ENCODE measurements at places on chromosomes 5 and 9.

DNA sequence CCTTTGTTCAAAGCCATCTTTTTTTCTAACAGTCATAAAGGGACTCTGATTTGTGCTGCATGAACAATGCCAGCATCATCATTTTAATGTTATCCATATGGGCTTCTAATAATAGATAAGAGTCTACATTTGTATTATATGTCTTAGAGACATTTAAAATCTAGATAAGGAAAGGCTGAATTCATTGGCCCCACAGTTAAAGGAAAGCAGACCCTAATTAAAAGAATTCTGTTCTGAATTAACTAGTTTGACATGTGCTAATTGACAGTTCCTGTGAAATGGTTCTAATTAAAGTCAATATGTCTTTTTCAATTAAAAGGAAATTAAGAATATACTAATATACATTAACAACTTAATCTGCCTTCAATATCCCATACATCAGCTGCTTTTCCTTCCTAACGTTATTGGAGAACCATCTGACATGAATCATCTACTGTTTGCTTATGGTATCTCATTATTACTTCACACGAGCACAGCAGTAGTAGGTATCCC, 104.7 kb downstream of the NR2F1-AS1 start:
- no peak for DNase-seq

DNA sequence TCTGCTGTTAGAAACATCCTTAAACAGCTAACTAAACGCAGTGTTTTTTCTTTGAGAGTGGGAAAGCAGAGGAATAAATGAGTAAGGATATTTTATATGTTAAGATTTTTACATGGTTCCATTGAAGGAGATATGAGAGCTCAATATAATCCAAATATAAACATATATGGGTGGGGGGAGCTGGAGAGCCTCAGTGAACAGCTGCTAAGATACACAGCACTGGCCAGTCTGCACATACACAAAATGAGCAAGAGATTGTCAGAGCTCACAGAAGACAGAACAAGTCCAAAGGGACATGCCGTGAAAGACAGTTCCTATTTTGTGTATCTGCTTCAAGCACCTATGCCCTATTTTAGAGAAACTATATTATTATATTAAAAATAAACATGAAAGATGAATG, 46.9 kb downstream of the CLINT1 start:
- no peak for DNase-seq

DNA sequence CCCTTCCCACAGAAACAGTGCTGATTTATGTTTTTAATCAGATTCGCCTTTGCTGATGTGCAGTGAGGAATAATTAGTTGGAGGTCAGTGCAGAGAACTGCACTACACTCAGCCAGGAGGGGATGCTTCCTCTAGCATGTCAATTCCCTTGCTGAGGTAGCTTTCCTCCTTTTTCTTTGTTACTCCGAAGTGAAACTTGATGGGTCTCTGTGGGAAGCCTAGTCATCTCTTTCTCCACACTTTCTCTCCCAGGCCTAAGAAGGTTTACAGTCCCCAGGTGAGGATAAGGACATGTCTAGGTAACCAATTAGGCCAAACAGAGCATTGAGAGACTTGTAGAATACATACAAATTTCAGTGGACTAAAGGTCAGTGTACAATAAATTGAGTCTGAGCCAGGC, 461.8 kb downstream of the KIF4B start:
- DNase-seq = no peak

DNA sequence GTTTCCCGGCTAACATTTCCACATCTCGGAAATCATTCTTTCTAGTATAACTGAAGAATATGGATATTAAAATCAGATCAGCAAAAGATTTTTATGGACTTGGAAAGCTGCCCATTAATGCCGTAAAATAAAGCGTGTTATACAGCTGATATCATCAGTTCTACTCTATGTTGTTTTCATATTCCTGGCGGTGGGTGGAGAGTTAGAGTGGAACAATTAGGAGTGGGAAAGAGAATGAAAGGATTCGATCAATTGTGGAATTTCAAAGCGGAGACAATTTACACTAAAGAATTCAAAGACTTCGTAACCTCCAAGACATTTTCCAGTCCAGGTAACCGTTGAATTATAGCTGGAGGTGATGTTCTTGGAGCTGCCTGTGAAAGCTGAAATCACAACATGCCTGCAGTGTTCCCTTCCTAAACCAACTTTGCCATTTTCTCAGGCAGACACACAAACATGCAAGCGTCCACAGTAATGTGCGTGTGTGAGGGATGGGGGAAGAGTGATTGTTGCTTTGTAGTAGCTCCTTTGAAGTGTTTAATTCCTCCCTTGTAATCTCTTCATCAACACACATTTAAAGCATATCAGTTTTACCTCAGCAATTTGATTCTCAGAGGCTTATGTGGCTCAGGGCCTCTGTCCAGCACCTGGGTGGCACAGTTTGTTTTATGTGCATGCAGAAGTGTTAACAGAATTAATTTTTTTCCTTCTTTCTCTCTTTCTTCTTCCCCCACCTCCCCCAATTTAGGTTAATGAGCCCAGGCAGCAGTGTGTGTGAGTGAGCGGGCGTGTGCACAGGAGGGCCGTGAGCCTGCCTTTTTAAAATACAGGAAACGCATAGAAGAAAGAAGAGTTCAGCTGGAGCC, 544.1 kb downstream of the RAB3C start:
- no peak for DNase-seq

DNA sequence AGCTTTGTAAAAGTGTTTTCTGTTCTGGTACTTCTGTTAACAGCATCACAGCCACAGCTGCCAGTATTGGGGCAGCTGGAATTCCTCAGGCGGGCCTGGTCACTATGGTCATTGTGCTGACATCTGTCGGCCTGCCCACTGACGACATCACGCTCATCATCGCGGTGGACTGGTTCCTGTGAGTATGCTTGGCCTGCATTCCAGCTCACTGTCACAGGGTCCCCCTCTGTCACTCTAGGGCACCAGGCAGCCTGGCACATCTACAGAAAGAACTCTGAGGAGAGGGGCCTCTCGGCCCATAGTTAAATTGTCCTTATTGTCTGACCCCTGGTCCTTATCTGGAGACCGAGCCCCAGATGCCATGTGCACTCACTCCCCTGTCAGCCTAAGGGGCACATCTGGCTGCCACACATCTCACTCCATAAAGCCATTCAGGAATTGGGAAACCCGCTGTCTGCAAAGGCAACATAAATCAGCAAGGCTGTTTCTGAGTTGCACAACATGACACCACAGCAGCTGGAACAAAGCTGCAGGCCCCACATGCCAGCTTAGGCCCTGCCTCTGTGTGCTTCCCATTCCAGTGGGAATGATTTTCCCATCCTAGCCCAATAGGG, 77.5 kb downstream of the SLC1A3 start:
- DNase-seq = peak; percentile 41

GRCh38 chr9:21788752-21789151, 13.7 kb upstream of the MTAP start:
- no peak for DNase-seq

DNA sequence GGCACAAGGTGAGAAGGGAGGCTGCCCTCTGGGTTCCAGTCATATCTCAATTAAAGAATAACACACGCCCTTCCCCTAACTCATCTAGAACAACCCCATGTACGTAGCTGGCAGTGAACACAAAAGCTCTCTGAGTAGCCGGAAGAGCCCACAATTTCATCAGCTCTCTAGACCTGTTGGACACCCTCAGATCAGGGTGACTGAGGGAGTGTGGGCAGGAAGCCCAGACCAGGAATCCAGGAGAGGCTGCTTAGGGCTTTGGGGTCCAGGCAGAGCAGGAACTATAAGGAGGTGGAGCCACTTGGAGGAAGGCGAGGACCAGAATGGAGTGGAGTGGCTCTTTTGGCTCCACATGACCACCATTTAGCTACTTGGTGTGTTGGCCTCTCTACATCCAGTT, 237.4 kb downstream of the NR3C1 start:
- DNase-seq = no peak

- no peak for DNase-seq
These were observed 24.6 kb downstream of the SPARC start for GRCh38 chr5:151661968-151662732.

- peak; percentile 14 for DNase-seq
These were observed 14.8 kb downstream of the ACO1 start for GRCh38 chr9:32399110-32399815.

DNA sequence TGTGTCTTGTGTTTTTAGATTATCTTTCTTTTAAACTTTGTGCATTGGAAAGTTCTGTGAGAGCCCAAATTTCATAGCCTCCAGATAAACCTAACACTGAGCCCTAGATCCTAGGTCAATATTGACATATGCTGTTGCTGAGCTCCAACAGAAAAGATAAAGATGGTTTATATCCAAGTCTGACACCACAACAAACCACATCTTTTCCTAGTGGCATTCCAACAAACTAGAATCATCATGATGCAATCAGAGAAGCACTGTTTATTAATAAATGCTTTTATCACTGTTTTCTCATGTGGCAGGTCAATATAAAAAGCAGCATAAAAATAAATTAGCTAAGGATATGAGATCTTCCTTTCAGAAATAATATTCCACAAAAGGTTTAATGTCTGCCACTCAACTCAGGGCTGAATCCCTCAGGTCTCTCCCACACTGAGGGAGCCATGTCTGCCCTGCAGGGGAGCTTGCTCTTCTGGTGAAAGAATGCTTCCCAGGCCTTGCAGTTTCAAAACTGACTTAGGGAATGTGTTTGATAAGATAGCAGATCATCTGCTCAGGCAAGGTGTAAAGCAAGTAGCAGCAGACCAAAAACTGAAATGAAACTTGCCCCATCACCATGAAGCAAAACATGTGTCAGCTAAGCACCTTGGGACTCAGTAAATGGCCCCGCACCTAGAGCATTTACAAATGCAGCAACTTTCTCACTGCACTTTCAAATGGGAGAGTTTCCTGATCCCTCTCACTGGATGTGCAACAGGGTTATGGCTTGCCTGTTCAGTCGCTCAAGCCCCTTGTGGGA, 493.0 kb downstream of the AGTPBP1 start:
- DNase-seq = no peak

DNA sequence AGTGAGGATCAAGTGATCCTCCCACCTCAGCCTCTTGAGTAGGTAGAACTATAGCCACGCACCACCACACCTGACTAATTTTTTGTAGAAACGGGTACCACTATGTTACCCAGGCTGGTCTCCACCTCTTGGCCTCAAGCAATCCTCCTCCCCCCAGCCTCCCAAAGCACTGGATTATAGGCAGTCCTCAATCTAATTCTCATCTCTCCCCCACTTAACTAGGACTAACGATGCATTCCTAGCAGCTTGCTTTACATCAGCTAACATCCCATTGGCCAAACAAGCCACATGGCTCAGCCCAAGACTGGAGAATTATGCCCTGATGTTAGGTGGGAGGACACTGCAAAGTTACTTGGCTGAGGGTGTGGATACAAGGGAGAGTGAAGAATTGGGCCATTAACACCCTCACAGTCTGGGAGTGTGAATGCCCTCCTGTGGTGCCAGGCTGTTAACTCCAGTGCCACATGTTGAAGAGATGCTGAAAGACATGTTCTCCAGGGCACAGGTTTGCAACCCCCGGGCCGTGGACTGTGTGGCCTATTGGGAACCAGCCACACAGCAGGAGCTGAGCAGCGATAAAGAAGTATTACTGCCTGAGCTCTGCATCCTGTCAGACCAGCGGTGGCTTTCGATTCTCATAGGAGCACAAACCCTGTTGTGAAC, 5.3 kb upstream of the ZNF367 start:
- no peak for DNase-seq

GRCh38 chr5:111348661-111349329, 124.6 kb downstream of the CAMK4 start:
- DNase-seq = no peak

- DNase-seq = no peak
These were observed 16.8 kb downstream of the MACROH2A1 start for GRCh38 chr5:135382106-135382790.

- DNase-seq = no peak
These were observed 48.8 kb downstream of the MAST4 start for GRCh38 chr5:66645039-66645438.

GRCh38 chr9:126448136-126448535, 121.5 kb downstream of the MVB12B start:
- no peak for DNase-seq

DNA sequence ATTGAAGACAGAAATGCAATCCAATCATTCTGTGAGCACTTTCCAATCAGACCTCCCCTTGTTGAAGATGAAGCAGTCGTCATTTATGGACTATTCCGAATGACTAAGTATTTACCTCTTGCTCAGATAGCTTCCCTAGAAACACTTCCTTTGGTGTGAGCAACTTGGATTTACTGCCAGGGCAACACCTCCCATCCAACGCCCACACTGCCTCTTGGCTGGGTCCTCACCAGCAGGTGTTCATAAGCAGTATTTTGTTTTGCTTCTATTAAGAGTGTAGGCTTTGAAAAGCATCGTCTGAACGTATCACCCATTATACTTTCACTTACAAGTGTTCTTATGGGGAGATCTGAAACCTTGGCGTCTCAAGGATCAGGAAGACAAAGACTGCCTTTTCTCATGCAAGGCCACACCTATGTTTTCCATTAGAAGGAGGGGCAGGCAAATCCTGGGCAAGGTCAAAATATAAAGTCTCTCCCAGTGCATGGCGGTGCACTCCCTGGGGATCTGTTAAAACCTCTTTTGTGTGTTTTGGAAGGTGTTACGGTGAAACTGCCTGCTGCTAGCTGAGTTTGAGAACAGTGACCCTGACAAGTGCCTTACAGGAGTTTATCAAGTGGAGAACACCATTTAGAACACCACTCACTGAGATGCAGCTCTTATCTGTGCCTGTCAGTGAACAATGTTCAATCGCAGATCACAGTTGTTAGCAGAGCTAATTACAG, 10.6 kb upstream of the MARCHF3 start:
- no peak for DNase-seq

DNA sequence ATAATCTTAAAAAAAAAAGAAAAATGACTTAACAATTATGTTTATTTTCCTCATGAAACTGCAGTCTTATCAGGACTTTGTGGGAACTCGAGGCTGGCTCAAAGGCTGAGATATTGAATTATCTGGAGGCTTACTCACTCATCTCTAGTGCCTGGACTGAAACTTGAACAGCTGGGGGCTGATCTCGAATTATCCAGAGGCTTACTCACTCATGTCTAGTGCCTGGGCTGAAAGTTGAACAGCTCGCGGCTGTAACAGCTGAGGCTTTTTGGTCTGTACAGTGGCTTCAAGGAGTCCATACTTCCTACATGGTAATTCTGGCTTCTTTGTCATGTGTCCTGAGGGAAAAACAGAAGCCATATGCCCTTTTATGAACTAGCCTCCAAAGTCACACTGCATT, 371.9 kb downstream of the CETN3 start:
- no peak for DNase-seq

- no peak for DNase-seq
These were observed 165.5 kb upstream of the CD180 start for GRCh38 chr5:67361932-67362729.

- DNase-seq = no peak
These were observed 20.1 kb downstream of the ATOX1 start for GRCh38 chr5:151738125-151738848.

DNA sequence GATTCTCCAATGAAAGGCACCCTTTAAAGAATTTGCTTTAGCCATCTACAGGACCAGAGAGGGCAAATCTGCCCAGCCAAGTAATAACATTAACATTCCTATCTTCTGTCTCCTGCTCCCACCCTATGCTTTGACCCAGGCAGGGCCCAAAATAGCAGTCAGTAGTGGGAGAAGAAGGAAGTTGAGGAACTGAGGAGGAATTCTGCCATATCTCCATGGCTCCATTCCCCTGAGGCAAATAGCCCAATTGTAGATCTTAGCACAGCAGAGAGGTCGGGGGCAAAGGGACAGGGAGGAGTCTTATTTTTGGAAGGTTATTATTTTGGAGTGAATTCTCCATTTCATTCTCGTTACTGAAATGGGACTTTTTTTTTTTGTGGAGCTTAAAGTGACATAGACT, 111.1 kb upstream of the IFNK start:
- DNase-seq = no peak

All from inflammatory macrophage (primary cell).